Endothelial cell of umbilical vein (primary cell): ENCODE measurements at places on chromosomes 2 and 18. TPM values are rescaled to one million over a fixed set of nuclear protein-coding genes. Genes with fewer than 3 reads are reported as not detected.

BCL11A gene
- 0.88 and 0.92 TPM in 2 replicates for total RNA-seq

MAB21L4 gene
- total RNA-seq = not detected in 2 replicates

VWC2L gene
- total RNA-seq = not detected in 2 replicates

ERFE gene
- 0.46 and 1.2 TPM in 2 replicates for total RNA-seq

GRCh38 chr2:186912979-186913378, 64.0 kb upstream of the ZSWIM2 start:
- DNase-seq = no peak

GRCh38 chr2:168363347-168364092, 92.6 kb upstream of the CERS6 start:
- DNase-seq = no peak
